NCI-H510A (cell line): ENCODE measurements at places on chromosomes 2 and 18.

GRCh38 chr2:65024149-65024829, 31.9 kb upstream of the CEP68 start:
- no peak for DNase-seq

- no peak for DNase-seq
These were observed 643 bp upstream of the DTNB start for GRCh38 chr2:25674077-25674362.

DNA sequence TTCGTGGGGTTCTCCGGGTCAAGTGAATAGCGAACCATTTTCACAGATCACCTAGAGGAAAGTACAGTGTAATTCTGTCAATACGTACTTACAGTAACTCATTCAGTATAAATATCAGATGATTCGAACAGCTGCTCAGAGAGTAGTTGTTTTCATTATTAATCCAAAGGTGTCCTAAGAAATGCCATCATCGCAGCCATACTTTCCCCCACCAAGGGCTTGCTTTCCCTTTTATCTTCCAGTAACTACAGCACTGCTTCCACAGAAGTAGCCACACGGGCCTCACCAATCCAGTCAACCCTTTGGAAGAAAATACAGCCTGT, 4.5 kb upstream of the C18orf32 start:
- DNase-seq, result no peak

GRCh38 chr2:165790466-165790865, 3.6 kb downstream of the GALNT3 start:
- DNase-seq, result no peak

DNA sequence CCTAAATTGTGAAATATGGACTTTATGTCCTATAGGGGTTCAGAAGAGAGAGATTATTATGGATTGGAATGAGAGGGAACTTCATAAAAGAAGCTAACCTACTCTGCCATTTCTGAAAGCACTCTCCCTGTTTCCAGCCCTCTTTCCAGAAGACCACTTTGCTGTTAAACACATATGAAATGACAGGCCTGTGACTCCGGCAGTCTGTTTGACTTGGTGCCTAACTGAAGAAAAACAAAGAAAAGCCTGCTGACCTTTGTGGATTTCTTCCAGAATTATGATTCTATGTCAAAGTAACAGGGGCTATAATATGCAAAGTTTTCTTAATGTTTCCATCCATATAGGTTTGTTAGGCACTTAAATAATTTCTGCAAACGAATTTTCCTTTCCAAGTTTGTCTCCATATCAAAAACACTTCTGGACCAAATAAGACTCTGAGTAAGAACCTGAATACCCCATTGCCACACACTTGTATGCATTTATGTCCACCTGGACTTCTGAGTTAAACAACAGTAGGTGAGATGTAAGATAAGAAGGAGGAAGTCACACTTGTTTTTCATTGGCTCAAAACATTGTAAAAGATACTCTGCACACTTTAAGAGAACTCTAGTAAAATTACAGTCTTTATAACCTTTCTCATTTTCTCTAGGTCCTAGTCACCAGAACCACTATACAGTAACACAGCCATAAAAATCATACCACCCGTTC, 111.7 kb downstream of the PIEZO2 start:
- no peak for DNase-seq

GRCh38 chr2:241719093-241719492, 15.3 kb upstream of the D2HGDH start:
- no peak for DNase-seq

DNA sequence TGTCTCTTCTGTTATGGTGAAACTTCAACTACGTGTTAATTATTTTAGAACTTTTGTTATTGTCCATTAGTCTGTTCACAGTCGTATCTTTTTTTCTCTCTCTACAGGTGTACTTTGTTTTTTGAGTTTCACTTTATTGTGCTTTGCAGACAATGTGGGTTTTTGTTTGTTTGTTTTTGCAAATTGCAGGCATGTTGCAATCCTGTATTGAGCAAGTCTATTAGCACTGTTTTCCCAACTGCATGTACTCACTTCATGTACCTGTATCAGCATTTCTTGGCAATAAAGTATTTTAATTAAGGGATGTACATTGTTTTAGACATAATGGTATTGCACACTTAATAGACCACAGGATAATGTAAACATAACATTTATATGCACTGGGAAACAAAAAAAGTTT, 99.1 kb upstream of the FAM110C start:
- DNase-seq, result no peak
